ENCODE measurements at places on chromosomes 12 and 14. TPM values are rescaled to one million over a fixed set of nuclear protein-coding genes. Genes with fewer than 3 reads are reported as not detected.

GRCh38 chr12:90515199-90516175, 439.5 kb downstream of the CCER1 start:
- peak; percentile 17 for DNase-seq

Gene MGP
- total RNA-seq, result 434 TPM

Gene CCDC59
- 100 TPM for total RNA-seq

Gene ORAI1
- total RNA-seq, result 1.7 TPM

DNA sequence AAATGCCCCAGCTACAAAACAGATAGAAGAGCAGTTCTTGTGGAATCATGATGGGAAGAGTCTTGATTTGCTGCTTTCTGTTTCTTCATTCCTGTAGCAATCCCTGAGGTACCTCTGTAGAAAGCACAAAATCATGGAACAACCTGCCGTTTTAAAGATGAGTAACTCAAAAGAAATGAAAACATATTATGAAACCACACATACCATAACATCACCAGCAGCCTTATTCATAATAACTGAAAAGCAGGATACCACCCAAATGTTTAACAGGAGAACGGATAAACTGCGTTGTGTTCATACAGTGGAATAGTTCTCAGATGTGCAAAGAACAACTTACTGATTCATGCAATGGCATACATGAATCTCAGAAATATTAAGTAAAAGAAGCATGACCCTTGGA, 188.1 kb downstream of the RGS6 start:
- DNase-seq, result no peak

Data from umbilical cord (tissue), 2 donors.